RPMI8226 (cell line): ENCODE measurements at places on chromosomes 16 and 17.
A peak's percentile ranks its signal among the peaks of the same experiment; 100 is the strongest.

GRCh38 chr17:32275060-32276042, 9.7 kb downstream of the RHBDL3 start:
- no peak for DNase-seq

GRCh38 chr16:72561-73548, at the start of gene RHBDF1:
TSS of gene RHBDF1 (minus strand) at chr16:72631. CDS start at chr16:65015, 7,616 bp downstream.
- DNase-seq: peak; percentile 51

DNA sequence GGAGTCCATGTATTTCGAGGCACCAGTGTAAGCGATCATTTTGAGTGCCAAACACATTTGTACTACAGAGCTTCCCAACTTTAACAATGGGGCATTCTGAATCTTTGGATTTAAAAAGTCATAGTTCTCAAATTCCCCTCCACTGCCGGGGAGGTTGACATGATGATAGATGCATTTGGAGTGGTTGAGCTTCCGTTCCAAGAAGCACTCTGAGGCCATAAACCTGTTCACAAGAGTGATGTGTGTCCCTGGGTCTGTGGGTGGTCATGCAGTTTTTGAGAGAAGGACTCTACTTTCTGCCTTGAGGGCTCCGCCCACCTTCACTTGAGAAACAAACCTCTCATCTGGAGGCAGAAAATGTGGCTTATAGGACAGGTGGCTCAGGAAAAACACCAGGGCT, 43.7 kb downstream of the IRX5 start:
- DNase-seq: no peak

DNA sequence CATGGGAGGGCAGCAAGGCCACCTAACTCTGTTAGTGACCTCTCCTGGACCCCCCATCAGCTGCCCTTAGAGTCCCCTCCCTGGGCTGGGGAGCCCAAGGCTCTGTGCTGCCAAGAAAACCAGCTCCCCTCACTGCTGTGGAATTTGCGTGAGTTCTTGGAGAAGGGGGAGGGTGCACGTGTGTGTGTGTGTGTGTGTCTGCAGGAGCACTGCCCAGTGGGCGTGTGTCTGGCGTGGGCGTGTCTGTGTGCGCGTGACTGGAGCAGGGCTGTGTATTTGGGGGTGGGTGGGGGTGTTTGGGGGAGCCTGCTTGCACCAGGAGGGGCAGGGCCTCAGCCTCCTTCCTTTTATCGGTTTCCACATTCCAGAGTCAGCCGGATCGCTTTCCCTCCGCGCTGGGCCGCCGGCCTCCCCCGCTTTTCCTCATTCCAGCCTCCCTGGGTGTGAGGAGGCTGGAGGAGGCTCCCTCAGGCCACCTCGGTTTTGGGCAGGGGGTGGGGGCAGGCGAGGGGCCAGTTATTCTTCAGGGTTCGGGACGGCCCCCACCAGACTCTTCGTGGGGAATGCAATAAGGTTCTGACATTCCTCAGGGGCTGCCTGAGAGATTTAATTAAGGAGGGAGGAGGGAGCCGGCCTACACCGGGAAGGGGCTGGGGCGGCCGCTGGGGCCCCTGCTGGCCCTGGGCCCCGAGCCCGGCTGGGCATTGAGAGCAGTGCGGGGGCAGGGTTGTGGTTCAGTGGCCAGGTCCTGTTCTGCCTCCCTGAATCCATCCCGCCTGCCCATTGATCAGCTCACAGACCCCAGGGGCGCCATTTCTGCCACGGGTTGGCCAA, 2.5 kb downstream of the VASN start:
- no peak for DNase-seq

DNA sequence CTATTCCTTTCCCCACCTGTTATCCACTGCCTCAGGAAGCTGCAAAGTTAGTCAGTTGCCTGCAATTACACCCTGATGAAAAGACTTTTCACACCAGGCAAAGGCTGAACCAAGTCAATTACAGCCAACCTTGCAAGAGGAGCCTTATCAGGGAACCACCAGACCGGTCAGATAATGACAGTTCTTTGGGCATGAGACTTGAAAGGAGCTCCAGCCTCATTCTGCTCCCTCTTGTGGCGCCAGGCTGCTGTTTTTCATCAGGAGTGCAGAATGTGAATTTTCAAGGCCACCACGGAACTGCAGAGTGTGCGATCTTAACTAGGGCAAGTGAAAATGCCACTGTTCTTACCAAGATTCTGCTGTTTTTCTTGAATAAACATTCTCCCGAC, 22.5 kb downstream of the DNAI2 start:
- peak; percentile 84 for DNase-seq

GRCh38 chr16:21302898-21303528, 24.9 kb upstream of the CRYM start:
- peak; percentile 69 for DNase-seq

- DNase-seq: no peak
Observed at GRCh38 chr16:65235339-65236177, 113.7 kb upstream of the CDH11 start.

GRCh38 chr17:82334622-82335394, 1.2 kb upstream of the SECTM1 start:
- peak; percentile 85 for DNase-seq

- DNase-seq: no peak
Observed at GRCh38 chr17:42653179-42654124, 5.6 kb upstream of the TUBG2 start.

DNA sequence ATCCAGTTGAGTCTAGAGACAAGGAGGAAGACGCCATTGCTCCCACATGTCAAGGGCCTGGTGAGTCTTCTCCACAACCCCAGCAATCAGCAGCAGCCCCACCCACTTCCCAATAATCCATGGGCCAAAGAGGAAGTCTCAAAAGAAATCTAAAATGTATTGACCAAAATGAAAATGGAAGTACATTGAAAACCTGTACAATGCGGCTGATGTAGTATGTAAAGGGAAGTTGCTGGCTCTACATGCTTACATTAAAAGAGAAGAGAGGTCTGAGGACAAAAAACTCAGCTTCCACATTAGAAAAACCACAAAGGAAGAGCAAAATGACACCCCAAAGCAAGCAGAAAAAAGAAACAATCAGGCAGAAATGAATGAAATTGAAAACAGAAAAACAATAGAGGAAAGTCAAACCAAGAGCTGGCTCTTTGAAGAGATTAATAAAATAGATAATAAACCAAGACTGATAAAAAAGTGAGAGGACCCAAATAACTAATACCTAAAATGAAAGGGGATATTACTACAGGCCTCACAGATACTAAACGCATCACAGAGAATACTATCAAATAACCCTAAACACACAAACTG, 100.6 kb upstream of the METRNL start:
- no peak for DNase-seq

DNA sequence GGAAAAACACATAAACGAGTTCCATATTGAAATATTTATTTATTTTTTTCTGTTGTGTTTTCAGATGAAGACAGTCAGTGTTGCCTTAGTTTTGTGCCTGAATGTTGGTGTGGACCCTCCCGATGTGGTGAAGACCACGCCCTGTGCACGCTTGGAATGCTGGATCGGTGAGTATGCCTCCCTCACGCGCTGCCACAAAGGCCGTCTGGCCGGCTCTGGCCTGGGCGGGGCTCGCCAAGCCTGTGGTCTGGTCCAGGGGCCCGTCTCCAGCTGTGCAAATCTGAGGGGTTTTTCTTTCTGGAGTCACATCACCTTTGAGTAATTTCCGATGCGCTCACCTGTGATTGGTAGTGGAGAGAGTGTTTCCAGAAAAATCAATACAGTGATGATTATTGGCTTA, 81.0 kb downstream of the RPTOR start:
- DNase-seq: no peak

DNA sequence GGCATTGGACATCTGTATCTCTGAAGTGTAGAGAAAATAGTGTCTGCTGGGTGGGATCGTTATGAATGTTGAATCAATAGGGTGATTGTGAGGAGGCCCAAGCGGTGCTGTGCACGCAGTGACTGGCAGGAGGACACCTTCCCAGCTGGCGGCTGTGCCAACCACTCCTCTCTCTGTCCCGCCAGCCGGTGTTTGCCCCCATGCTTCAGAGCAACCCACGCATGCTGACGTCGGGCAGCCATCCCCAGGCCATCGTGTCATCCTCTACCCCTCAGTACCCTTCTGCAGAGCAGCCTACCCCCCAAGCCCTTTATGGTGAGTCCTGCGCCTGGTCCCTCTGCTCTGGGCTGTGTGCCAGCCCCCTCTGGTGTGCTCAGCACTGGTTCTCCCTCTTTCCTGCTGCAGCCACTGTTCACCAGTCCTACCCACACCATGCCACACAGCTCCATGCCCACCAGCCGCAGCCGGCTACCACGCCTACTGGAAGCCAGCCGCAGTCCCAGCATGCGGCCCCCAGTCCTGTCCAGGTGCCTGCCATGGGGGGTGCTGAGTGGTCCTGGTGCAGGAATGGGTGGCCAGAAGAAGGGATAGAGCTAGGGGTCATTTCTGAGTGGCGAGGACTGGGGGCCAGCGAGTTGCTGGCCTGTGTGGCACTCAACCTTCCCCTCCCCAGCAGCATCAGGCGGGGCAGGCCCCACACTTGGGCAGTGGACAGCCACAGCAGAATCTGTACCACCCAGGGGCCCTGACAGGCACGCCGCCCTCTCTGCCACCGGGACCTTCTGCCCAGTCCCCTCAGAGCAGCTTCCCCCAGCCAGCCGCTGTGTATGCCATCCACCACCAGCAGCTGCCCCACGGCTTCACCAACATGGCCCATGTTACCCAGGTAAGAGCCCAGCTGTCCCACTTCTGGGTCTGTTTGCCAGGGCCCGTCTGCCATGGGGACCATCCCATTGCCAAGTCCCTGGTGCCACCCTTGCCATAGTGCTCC, 11.0 kb downstream of the TUFM start:
- DNase-seq: no peak

DNA sequence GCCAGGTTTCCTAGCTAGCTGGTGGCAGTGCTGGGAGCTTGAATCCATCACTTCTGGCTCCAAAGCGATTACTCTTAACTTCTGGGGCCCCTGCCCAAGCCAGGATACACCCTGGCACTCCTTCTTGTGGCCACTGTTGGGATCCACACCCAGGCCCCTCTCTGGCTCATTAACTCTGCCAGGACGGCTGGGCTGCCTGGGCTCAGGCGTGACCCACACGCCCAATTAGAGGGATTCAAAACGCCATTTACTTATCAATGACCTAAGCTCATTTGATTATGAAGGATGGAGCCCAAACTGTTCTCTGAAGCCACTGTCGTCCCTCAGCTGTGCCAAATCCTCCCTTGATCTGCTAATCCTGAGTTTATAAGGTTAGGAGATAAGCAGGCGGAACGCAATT, 79.7 kb upstream of the BRD7 start:
- DNase-seq: peak; percentile 40

GRCh38 chr16:81873206-81873605, 94.1 kb downstream of the PLCG2 start:
- no peak for DNase-seq

DNA sequence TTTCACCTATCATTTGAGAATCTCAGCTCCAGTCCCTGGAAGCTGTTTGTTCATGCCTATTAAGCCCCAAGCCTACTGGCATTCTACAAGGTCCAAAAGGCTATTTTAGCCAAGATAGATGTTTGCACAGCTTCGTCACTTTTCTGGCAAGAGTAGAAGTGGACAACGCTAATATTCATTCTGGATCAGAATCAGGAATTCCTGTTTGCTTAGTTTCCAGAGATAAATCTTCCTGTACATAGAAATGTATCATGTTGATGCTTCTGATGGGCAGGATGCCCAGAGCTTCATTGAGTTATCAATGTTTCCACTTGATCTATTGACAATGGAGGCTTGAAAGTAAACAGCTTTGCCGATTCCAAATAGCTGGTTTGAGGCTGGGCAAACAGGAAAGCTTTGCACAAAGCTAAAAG, 260.7 kb upstream of the CA10 start:
- no peak for DNase-seq

DNA sequence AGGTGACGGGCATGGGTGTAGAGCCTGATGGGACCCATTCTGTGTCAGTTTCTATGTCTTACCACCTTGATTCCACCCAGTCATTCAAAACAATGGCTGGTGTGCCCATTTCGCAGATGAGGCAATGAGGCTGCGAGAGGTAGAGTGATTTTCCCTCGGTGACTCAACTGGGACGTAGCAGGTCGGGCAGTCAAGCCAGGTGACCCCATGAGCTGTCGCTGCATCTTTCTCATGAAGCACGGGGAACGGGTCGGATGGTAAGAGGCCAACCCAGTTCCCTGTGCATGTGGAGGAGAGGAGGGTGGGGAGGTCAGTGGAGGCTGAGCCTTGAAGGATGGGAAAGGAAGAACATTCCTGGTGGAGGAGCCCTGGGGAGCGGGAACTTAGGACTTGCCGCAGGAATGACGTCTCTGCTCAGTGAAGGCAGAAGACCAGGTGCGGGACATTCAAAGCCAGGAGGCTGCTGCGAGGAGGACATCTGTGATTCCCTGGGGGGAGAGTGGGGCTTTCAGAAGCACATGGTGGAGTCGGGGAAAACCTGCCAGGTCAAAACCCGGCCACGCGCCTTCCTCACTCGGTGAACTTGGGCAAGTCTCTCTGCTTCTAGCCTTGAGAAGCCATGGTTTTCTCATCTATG, 1.1 kb downstream of the IL21R start:
- DNase-seq: peak; percentile 51

GRCh38 chr16:65950211-65950610, 416.3 kb upstream of the CDH5 start:
- DNase-seq: no peak

GRCh38 chr17:34990921-34991365, 10.6 kb downstream of the LIG3 start:
- peak; percentile 94 for DNase-seq

- no peak for DNase-seq
Observed at GRCh38 chr17:49390548-49391324, 23.9 kb downstream of the PHB1 start.

- no peak for DNase-seq
Observed at GRCh38 chr16:67114793-67115192, 5.1 kb downstream of the PHAF1 start.

DNA sequence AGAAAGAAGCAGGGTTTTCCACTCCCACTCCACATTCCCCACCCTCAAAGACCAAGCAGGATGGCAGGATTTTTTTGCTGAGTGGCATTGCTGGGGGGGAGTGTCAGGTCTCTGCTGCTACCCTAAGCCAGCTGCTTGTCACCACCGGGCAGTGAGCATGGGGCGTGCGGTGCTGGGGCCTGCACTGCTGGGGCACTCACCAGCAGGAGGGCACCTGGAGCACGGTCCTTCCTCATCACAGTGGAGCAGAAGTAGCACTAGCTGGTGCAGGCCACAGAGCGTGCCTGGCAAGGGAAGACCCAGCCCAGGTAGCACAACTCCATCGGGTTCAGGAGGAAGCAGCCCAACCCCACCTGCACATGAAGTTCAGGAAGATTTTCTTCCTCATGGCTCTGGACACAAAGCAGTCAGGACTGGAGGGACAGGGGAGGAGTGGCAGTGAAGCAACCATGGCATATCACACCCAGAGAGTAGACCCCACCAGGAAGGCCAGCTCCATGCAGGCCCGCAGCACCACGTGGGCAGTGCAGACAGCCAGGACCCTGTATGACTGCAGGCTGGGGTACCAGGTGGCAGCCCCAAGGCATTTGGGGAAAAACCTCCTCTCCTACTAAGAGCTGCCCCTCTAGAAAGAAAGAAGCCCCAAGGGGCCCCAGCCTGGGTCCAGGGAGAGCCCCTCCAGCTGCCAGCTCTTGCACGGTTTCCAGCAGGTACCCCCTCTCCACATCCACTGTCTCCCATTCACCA, 16.7 kb upstream of the MYO18A start:
- peak; percentile 14 for DNase-seq

- DNase-seq: no peak
Observed at GRCh38 chr17:79650861-79651260, 40.0 kb upstream of the RBFOX3 start.

GRCh38 chr17:29430275-29430674, 40.1 kb downstream of the TAOK1 start:
- DNase-seq: no peak

GRCh38 chr16:82033683-82034300, 1.3 kb upstream of the HSD17B2 start:
- no peak for DNase-seq
